ENCODE measurements at places on chromosomes 11 and 22.

GRCh38 chr11:9687711-9688477 is 24.0 kb downstream of the SWAP70 start:
- no peak for DNase-seq

GRCh38 chr11:19232910-19233503 is 7.7 kb downstream of the E2F8 start:
- no peak for DNase-seq

GRCh38 chr11:78336877-78337553 is 80.6 kb downstream of the GAB2 start:
- DNase-seq, result no peak

GRCh38 chr11:41010361-41011050 is 448.9 kb downstream of the LRRC4C start:
- no peak for DNase-seq

- no peak for DNase-seq
Measured at GRCh38 chr22:20530368-20531153, 23.2 kb downstream of the MED15 start.

DNA sequence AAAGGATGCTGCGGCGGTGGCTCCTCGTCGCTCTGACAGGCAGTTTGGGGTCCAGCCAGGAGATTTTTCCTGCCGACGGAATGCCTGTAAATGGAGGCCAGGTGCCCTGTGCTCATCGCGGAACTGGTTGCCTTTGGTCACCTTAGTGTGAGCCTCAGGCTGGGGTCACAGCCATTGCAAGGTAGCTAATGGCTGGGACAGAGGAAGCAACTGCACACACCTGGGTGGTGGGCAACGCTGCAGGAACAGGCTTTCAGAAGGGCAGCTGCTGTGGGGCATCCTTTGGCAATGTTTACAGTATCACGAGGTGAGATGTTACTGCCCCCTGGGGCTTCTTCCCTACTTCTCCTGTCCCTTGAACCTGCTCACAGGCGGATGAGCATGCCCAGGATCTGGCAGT is 205.5 kb downstream of the GRIK4 start:
- DNase-seq, result no peak

GRCh38 chr11:14932447-14932846 is 39.7 kb downstream of the CALCA start:
- no peak for DNase-seq

DNA sequence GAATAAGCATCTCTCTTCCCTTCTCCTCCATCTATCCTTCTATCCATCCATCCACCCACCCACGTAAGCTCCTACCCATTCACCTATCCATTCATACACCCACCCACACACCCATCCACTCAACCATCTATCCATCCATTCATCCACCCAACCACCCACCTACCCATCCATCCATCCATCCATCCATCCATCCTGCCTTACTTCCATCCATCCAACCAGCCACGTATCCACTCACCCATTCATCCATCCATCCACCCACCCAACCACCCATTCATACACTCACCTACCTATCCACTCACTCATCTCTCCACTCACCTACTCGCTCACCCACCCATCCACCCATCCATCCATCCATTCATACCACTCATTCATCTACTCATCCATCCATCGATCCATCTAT is 13.2 kb downstream of the TNNT3 start:
- DNase-seq, result no peak

- no peak for DNase-seq
Measured at GRCh38 chr22:23763579-23763945, 772 bp downstream of the C22orf15 start.

DNA sequence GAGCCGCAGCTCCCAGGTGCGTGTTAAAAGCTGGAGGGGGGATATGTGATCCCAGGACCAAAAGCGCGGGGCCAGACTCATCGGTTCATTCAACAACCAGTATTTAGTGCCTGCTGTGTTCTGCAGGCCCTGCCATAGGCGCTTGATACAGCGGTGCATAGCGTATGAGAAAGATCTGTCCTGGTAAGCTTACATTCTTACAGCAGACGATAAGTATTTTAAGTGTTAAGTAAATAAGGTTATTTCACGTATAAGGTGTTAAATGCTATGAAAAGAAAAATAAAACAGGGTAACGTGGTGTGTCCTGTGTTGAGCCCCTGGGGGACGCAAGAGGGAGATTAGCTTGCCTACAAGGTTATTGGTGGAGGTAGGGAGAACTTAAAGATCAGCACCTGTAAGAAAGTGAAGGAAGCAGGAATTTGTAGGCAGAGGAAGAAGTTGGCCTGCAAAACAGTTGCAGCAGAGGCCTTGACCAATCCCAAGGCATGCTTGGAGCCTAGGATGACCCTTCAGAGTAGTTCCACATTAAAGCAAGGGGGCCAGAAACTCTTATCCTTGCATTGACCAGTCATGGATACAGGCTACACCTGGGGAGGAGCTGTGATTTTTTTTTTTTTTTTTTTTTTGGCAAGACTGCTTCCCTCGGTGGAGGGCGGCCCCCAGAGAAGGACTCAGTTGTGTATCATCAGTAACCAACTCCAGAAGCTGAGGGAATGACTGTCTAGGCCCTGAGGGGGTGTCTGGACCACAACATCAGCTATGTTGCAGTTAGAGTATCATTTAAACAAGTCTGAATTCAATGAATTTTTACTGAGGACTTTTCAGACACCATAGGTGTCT is 487 bp upstream of the LIPT2 start:
- peak; percentile 63 for DNase-seq

- no peak for DNase-seq
Measured at GRCh38 chr11:4085575-4085974, 9.0 kb upstream of the RRM1 start.

DNA sequence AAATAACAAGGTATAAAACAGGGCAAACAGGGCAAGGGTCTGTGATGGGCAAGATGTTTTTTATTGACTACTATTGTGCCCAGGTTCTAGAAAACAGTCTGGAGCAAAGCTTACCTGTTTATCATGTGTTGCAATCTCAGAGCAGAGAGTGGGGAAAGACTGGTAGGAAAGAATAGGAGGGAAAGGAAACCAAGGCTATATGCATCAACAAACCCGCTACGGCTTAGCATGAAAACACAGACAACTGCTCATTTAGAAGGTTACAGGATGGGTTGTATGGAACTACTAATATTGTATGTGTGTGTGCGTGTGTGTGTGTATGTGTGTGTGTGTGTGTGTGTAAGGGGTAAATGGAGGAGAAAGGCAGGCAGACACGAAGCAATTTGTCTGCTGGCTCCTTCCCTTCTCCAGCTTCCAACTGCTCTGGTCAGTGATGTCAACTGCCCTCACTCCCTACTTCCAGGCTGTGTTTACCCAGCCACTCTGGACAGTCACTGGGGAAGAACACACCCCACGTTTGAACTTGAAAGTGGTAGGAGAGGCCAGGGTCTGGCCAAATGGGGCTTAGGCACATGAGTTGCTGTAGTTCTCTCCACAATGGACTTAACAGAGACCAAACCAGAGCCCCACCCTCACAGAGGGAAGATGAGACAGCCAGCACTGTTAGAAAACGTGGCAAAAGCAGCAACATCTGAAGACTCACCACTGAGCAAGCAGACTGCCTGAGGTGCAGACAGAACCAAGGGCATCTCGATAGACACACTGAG is 47.0 kb downstream of the GAB2 start:
- DNase-seq, result no peak

GRCh38 chr11:29782447-29782846 is 234.4 kb downstream of the KCNA4 start:
- no peak for DNase-seq
